ENCODE measurements at places on chromosomes 11 and 22.

DNA sequence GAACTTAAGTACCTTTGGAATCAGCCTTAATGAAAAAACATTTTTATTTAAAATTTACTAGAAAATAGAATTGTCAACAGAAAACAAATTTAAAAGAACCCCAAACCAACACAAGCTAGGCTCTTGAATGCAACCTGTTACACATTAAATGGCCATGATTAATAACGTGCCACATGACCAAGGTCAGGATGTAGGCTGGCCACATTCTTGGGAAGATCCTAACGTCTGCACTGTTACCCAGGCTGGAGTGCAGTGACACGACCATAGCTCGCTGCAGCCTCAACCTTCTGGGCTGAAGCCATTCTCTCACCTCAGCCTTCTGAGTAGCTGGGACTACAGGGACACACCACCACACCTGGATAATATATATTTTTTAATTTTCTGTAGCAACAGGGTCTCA, 126.4 kb upstream of the APOA1 start:
- DNase-seq = no peak

DNA sequence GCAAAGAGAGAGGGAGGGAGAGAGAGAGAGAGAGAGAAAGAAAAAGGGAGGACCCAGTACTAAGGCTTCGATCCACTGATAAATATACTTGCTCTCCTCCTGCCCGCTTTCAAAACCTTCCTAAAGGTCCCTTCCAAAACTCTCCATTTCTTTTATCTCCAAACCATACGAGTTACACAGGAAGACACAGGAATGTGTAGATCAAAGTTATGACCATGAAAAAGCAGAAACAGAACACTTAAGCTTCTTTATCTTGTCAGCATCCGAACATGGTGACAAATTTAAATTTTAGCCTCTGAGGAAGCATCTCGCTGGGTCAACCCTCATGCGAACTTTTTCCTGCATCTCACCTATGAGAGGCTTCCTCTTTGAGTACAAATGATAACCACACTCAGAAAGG, 29.2 kb upstream of the POGLUT3 start:
- no peak for DNase-seq

DNA sequence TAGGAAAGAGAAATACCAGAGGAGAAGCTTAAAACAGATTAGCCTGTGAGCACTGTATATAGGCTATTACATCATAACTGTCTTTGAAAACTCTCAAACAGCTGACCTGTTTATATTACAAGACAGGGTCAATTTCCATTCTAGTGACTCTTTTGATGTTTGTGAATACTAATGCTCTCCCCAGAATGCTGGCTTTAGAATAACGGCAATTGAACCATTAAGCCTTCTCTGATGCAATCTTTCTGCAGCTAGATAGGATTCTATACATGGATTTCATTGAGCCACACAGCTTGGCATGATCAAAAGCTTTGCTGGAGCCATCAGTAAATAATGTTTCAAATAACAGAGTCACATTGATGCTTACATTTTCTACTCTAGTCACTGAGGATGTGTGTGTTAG, 122.7 kb upstream of the FAT3 start:
- no peak for DNase-seq

GRCh38 chr11:1567052-1567720, 4.9 kb downstream of the DUSP8 start:
- peak; percentile 27 for DNase-seq

DNA sequence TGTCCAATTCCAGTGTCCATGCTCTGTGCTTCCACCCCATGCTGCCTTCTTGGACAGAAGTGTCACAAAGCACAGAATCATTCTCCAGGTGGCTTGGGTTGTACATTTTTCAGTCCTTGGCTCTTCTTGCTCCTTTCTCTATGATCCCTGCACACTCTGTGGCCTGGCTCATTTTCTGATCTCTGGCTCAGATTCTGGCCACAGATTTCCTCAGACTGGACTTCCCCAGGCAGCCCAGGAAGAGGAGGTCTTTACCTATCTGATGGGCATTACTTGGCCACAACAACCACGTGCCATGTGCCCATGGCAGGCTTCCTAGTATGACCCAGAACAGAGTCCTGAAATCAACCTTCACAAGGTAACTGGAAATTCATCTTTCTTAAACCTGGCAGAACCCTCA, 27.2 kb downstream of the SYTL2 start:
- peak; percentile 25 for DNase-seq

- no peak for DNase-seq
Observed at GRCh38 chr22:47259990-47260389, 497.5 kb downstream of the TBC1D22A start.

DNA sequence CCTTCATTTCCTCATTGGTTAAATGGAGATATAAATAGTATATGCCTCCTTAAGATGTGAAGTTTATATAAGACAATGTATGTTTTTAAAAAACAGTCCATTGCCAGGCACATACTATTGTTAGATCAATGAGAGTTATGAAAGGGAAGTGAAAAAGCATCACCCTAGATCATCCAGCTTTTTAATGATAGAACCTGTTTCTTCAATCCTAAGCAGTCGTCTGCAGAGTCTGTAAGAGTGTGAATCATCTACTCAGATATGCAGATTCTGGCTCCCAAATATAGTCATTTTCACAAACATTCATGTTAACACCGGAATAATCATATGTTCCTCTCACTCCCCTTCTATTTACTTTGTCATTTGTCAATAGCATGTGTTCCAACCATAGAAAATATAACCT, 65.3 kb upstream of the SLN start:
- DNase-seq = no peak

- DNase-seq = no peak
Observed at GRCh38 chr11:84289381-84289906, 1003.3 kb upstream of the CCDC90B start.

DNA sequence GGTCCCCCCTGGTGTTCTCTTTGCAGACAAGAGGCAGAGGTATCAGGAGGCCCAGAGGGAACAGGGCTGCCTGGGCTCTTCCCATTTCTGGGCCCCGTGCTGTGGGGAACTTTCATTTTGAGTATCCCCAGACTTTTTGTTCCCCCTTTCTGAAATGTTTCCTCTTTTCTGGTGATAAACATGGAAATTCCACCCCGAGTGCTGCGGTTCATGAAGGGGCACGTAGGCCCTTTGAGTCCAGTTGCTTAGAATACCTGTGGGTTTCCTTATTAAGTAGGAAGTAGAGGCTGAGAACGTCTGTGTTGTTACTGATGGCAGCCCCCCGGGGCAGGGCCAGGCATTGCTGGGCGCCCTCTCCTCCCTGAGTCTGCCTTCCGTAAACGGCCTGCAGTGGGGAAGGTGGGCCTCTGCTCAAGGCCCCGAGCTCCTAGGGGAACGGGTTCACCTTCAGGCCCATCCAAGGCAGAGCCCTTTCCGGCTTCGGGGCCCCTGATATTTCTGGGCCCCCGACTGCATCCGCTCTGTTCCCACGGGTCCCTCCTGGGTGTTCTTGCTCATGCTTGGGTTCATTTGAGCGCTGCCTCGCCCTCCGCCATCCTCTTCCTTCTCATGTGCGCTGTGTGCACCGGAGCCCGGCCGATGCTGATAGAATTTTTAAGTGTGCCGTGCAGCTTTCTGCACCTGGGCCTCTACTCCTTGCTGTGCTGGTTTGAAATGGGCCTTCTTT, 12.0 kb downstream of the TBC1D22A start:
- DNase-seq = no peak

DNA sequence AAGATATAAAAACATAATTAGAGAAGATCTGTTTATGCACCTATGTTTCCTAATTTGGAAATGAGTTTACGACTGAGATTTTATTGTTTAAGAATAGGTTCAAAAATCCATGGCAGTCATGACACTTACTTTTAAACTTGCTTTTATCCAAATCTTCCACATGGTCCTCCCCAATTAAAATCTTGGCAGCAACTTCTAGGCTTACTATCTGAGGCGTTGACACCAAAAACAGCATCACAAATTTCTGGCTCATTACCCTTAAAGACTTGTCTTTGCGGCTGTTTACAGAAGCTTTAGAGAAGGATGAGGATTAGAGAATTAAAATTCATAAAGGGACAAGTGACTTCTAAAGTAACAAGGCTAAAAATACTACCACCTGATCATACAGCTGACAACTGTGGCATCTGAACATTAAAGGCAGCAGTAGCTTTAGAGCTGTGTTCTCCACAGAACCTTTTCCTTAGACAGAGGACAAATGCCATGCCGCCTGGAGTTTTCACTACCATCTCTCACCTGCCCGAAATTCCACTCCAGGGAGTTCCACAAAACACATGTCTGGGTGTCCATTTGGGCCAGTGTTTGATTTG, 6.4 kb downstream of the E2F8 start:
- DNase-seq = no peak

DNA sequence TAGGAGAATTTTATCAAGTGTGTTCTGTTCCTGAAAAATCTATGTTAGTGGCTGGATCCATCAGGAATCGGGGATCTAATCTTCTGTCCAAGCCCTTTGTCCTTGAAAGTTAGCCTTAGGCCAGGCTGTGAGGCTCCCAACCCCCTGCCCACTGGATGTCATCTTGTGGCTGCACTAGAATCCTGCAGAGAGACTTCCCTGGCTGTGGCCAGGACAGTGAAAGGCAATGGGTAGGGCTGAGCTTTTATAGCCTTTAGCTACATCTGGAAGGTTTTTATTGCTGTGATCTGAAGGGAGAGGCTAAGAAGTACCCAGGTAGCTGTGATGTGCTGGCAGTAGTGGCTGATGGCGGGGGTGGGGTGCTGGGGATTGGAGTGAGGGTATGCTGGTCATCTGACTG, 2.1 kb downstream of the OAF start:
- DNase-seq = no peak

- DNase-seq = no peak
Observed at GRCh38 chr11:116970485-116971292, 127.5 kb downstream of the SIK3 start.

DNA sequence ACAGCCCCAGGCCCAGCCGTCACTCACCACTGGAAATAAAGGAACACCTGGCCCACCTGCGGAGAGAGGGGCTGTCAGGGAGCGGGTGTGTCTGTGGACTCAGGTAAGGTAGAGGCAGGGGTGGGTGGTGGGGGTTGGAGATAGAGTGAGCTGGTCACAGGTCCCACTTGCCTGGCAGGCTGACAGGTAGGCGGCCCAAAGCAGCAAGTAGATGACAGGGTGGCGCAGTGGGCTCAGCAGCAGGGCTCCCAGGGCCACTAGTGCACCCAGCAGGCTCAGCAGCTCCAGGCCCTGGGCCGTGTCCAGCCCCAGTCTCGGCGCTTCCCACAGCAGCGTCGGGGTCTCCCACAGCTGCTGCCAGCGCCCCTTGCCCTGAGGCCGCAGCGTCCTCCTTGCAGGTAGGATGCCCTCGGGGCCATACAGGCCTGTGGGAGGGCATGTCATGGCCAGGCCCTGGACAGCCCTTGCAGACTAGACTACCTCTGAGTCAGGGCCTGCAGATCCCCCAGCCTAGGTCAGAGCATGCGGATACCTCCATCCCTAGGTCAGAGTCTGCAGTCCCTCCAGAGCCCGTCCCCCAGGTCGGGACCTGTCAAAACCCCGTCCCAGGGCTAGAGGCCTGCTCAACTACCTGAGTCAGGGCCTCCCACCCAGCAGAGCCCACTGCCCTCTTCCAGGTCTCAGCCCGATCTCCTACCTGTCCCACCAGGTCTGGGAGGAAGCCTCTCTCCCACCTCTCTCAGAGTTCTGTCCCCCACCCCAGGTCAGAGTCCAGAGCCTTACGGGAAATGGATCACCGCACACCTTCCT, 686 bp downstream of the LMF2 start:
- peak; percentile 66 for DNase-seq

GRCh38 chr11:59801160-59801706, 9.3 kb downstream of the MRPL16 start:
- DNase-seq = no peak

DNA sequence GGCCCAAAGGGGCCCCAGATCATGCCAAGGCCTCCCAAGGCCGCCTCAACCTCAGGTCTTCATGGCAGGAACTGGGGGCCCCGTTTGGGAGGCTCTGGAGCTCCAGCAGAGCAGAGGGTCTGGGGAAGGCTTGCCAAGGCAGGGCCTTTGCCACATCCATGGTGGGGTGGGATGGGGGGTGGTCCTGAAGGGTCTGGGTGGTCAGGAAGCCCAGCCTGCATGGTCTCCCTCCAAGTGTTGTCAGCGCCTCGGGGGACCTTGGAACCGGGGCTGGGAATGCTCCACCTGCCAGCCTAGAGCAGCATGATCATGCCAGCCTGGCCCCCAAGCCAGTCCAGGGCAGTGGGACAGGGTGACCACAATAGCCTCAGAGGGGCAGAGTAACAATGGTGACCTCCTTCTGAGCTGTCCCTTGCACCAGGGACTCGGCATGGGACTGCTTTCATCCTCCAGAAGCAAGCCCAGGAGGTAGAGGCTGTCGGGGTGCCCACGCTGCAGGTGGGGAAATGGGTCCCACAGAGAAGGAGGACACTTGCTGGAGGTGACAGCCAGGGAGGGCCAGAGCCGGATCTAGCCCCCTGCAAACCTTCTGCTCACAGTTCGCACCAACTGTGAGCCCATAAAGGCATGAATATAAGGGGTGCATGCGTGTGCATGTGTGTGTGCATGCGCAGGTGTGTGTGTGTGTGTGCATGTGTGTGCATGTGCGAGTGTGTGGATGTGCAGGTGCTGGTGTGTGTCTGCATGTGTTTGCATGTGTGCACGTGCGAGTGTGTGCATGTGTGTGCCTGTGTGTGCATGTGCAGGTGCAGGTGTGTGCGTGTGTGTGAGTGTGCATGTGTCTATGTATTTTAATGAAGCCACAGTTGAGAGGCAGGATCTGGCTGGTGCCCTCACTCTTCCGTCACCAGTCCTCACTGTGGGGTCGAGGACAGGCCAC, 63.8 kb downstream of the MYEOV start:
- DNase-seq = no peak

- no peak for DNase-seq
Observed at GRCh38 chr11:61146416-61146815, 14.8 kb downstream of the VPS37C start.

GRCh38 chr22:21025266-21025665, 7.1 kb downstream of the SLC7A4 start:
- DNase-seq = no peak

GRCh38 chr11:92125321-92125720, 99.3 kb upstream of the FAT3 start:
- DNase-seq = no peak

GRCh38 chr22:20019661-20020532, 1.0 kb upstream of the TANGO2 start:
- no peak for DNase-seq

Data from body of pancreas (tissue), 4 donors.